ENCODE measurements at places on chromosomes 7 and 10. TPM values are rescaled to one million over a fixed set of nuclear protein-coding genes. Genes with fewer than 3 reads are reported as not detected.
A peak's percentile ranks its signal among the peaks of the same experiment; 100 is the strongest.

GRCh38 chr10:34254596-34254995, 560.5 kb downstream of the PARD3 start:
- DNase-seq: no peak

DNA sequence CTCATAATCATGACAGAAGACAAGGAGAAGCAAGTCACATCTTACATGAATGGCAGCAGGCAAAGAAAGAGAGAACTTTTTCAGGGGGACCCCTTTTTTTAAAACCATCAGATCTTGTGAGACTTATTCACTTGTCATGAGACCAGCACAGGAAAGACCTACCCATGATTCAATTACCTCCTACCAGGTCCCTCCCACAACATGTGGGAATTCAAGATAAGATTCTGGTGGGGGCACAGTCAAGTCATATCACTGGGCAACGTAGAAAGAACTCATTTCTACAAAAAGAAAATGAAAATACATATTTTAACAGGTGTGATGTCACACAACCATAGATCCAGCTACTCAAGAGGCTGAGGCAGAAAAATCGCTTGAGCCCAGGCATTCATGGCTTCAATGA, 304.1 kb downstream of the IPMK start:
- DNase-seq: no peak

DNA sequence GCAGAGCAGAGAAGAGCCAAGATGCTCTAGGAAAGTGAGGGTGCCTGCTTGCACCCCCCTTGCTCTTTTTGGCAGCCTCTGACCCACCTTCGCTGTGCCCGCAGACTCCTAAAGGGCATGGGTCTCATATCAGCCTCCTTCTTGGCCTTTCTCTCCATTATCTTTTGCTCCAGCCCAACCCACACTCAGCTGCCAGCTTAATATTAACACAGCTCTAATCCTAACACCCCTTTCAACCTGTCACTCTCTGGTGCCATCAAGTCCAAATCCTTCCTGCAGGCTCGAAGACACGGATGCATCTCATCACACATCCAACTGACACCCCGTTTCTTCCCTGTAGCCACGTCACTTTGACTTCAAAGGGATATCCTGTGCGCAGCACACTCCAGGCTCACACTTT, 171.6 kb upstream of the AUTS2 start:
- DNase-seq: no peak

DNA sequence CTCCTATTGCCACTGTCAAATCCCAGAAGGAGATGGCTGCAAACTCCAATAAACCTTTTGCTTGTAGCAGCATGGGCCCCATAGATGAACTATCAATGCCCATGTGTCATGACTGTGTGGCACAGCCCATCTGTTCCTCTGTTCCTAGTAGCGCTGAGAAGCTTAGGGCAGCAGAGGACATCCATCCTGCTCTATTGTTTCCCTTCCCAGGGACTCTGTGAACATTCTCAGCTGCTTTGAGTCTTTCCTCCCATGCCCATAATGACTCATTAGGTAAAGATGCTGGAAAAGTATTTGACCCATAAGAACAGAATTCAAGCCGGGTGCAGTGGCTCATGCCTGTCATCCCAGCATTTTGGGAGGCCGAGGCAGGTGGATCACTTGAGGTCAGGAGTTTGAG, 28.3 kb downstream of the STMP1 start:
- DNase-seq: no peak

DNA sequence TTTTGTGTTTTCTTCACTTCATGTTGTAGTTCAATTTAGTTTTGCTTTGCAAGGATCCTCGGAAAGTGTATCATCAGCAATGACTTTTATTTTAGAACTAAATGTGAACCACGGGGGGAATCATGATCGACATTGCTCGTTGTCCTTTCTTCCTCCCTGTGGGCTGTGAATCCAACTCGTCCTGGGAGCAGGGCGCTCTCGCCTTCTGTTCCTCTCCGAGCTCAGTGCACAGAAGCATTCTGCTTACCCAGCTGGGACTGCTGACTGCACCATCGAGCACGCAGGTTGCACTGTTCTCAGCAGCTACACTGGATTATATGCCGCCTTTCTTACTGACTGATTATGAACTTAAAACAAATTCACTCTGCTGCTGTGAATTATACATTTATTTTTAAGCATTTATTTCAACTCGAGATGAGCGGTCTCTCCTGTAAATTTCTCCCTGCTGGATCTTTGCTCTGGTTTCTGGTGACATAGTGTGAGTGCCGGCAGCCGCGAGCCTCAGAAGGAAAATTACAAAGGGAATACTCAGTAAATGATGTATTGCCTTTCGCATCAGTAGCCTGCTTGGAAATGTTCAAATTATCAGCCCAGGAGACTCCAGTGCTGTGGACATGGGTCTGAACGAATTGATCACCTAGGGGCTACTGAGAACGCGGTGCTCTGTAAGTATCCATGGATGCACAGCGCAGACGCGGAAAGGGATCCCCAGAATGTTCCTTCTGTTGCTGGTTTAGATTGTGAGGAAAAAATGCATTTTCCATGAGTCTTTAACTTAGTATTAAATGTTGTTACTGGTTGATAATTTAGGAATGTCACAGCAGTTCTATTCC, 92.6 kb downstream of the PTPRE start:
- DNase-seq: no peak

- DNase-seq: no peak
Measured at GRCh38 chr10:10734356-10735064, 283.2 kb upstream of the CELF2 start.

DNA sequence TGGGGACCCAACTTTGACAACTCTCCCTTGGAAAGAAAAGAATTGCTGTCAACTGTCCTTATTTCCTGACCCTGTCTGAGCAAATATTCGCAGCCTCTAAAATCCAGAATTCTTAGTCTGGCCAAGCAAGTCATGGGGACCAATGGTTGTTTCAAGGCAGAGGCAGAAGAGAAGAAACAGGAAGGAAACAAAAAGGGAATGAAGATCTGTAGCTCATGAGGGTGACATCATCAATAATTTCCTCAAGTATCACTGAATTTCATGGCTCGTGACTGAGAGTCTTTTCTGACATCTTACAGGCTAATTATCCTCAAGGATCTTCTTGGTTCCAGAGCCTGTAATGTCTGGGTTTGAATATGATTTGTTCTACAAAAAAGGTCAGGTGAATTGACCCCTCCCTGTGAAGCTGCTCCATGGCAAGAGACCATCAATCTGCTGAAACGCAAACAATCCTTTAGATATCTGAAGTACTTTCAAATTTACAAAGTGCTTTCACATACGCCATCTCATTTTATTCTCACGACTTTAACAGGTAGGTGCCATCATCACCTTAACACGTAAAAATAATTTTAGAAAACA, 5.8 kb downstream of the CDK6 start:
- no peak for DNase-seq

DNA sequence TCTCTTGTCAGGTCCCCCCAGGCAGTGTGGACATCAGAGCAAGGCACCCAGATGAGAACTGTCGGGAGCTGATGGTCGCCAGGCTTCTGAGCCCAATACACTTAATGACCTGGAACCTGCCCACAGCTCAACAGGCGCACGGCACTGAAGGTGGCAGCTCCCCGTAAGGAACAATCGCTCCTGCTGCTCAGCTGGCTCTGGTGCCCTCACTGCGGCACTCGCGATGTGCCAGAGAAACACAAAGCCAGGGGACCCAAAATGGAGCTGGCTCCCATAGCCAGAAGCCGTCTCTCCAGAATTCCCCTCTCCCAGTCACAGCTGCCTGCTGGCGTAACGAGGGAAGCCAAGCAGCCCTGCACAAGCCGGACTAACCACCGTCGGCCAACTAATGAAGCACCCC, 6.3 kb downstream of the CALN1 start:
- DNase-seq: no peak

DNA sequence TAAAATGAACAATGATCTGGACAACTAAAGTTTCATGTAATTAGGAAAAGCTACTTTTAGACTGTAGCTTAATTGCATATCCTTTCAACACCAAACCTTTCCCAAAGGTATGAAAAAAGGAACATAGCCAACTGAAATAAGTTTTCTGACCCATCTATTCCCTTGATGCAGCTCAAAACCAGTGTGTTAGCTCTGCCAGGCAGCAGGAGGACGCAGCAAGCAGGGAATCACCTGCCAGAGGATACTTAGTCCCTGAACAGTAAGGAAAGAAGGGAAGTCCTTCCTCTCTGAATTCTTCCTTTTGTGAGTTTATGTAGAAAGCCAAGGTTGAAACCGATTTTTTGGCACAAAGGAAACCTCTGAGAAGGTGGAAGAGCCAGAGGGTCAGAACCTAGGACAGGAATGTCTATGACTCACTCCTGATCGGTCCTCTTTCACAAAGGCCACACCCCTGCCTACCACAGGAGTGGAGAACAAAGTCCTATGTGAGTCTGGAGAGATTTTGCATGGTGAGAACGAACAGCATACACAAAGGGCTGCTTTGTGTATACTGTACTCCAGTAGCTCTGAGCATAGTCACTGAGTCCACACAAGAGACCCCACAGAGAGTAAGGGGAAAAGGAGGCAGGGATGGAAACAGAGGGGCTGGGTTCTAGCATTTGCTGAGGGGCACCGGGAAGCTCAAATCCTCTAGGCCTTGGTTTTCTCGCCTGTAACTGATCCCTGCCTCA, 68.8 kb upstream of the GSDME start:
- no peak for DNase-seq

DNA sequence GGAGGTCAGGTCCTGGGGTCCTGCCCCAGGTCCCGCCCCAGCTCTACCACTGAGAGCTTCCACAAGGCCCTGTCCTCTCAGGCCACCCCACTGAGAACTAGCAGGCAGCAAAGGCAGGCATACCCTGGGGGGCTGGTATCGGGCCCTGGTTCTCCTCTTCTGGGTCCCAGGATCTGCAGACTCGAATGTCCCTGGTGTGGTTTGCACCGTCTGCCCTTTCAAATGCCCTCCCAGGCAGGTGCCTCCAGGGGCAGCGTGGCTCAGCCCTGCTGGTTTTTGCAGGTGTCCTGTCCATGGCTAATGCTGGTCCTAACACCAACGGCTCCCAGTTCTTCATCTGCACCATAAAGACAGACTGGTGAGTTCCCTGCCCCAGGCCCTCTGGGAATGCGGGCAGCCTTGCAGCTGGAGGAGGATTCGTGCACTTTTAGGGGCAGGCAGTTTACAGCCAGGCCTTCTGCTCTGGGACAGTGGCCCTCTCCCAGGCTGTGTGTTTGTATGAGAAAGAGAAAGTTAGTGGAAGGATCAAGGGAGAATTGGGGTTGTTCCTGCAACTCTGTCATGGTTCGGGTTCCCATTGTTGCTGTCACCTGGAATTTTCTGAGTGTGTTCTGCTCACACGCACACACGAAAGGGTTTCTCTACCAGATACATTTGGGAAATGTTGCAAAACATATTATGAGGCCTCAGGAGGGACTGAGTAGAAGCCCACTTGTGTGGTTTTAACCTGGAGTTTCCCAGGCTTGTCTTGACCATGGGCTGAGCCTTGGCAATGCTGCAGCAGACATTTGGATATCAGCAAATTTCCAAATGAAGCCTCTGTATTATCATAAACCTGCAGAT, 5.0 kb downstream of the PPIF start:
- no peak for DNase-seq

DNA sequence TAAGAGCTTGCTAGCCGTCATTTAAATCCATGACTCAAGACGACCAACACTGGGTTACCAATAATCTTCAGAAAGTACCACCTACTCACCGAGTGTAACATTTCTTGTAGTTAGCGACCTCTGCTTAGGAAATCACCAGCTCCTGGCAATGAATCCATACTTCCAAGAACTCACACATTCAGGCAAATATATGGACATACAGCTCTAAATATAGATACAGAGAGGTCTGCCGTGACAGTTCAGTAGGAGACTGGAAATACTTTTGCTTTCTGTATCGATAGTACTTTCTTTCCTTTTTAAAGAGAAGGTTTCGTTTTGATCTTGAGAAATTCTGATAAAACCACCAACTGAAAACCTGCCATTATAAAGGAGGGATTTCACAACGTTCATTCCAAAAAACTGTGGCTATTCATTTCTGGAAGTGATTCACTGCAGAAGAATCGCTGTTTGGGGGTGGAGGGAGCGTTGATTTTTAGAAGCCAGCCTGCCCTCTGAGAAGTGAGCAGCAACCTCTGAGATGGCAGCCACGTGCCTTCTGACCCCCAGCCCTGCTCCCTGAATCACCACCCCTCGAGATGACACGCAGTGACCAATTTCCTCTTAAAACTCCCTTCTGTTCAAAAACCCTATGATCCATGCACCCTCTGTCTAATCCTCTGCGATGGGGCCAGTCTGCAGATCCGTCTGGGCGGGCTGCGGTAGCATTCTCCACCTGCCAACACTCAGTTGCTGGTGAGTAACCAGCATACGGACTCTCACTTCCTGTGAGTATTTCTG, 179.0 kb upstream of the KLF14 start:
- peak; percentile 82 for DNase-seq

DNA sequence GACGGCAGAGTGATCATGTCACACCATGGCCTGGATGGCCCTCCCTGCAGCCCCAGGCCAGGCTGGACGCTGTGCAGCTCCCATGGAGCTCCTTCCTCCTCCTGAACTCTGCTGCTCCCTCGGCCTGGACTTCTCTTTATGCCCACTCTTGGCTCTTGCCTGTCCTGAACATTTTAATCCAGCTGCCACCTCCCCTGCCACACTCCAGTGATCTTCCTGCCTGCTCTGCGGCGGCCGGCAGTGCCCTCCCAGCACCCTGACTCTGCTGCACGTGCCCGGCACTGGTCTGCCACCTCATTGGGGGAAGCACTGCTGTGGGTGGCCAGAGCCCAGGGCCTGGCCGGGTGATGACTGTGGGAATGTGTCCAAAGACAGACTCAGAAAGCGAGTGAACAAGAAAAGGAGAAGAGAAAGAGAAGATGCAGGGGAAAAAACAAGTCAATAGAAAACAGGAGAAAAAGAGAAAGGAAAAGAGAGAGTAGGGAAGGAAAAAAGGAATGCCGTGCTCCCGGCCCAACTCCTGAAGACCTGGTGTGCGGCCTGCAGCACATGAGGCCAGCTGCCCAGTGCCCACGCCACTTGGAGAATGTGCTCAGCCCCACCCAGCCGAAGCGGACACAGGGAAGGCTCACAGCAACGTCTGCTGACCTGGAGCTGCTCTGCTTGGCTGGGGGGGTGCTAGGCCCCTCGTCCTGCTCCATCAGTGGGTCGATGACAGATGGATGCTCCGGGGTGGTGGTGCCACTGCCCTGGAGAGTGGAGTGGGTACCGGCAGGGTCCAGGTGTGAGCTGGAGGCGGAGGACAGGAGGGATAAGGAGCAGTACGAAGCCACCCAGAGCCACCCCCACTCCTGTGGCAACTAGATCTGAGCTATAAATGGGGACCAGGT, 115.9 kb downstream of the DLG5 start:
- no peak for DNase-seq

ACSM6 gene
- not detected for total RNA-seq

ALOX5 gene
- 11.5 TPM for total RNA-seq

ZNF789 gene
- 3.5 TPM for total RNA-seq

CHST15 gene
- 11.9 TPM for total RNA-seq

SPACDR gene
- not detected for total RNA-seq

FANK1 gene
- 0.58 TPM for total RNA-seq

SLC18A3 gene
- total RNA-seq: not detected

ASAH2 gene
- 4.5 TPM for total RNA-seq

Data from right cardiac atrium (tissue), 5 donors.